ENCODE measurements at places on chromosomes 3 and 15. TPM values are rescaled to one million over a fixed set of nuclear protein-coding genes. Genes with fewer than 3 reads are reported as not detected.

DNA sequence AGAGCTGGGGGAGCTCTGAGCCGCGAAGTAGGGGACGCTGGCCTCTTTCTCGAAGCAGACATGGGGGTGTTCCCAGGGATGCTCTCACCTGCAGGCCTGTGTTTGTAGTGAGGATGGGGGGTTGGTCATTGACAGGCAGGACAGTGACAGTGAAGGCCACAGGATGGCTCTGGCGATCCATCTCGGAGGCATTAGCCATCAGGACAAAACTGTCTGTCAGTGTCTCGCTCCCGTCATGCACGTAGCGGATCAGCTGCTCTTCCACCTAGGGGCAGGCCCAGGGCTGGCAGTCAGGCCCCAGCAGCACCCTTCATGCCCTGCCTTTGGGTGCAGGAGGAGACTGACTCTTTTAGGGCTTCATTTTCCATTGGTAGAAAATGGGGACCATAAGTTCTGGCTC, 28.0 kb downstream of the CSPG4 start:
- H3K4me1 ChIP-seq = peaks cover 9% of the 10 kb centered on the region
- H3K27me3 ChIP-seq = no peaks in the 10 kb centered on the region
- peaks cover 77% of the 10 kb centered on the region for H3K36me3 ChIP-seq
- H3K27ac ChIP-seq = no peak overlapping the region
- no peak overlapping the region for H3K4me3 ChIP-seq
- DNase-seq = no peak

DNA sequence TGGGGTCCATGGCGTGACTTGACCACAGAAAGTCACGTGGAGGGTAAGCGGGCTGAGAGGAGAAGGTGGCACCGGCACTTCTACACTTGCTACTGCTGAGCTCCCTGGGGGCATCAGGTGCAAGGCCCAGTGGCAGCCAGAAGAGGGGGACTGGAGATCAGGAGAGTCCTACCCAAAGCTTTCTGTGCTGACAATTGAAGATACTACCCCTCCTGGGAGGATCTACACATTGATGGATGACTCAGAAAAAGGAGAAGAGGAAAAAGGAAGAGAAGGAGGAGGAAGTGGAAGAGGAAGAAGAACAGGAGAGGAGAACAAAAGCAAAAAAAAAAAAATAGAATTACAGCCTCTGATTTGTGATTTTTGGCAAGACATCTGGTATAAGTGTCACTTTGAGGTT, 41.2 kb downstream of the MYO5C start:
- H3K4me1 ChIP-seq = no peaks in the 10 kb centered on the region
- H3K36me3 ChIP-seq = no peaks in the 10 kb centered on the region
- H3K4me3 ChIP-seq = no peak overlapping the region
- DNase-seq = no peak
- H3K27ac ChIP-seq = no peak overlapping the region
- no peaks in the 10 kb centered on the region for H3K27me3 ChIP-seq

DNA sequence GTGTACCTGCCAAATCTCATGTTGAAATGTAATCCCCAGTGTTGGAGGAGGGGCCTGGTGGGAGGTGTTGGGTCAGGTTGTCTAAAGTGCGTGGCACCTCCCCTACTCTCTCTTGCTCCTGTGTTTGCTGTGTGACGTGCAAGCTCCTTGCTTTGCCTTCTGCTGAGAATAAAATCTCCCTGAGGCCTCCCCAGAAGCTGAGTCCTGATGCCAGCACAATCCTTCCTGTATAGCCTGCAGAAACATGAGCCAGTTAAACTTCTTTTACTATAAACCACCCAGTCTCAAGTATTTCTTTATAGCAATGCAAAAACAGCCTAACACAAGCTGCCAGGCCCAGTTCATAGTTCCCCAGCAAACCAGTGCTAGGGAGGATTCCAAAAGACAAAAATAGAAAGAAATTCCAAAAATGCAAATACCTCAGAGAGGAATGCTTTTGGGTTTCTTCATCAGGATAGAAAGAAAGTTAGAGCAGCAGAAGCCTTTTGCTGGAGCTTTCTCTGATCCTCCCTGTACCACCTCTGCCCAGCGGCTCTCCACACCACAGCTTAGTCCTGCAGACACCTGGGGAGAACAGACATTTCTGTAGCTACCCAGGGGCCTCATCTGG, 25.9 kb upstream of the CDV3 start:
- H3K4me1 ChIP-seq = no peaks in the 10 kb centered on the region
- H3K4me3 ChIP-seq = no peak overlapping the region
- no peak for DNase-seq
- no peaks in the 10 kb centered on the region for H3K27me3 ChIP-seq

Gene FYTTD1
- total RNA-seq = 27.2 TPM

Gene CELSR3
- 1.5 TPM for total RNA-seq

Gene TTLL13
- total RNA-seq = 0.60 TPM

Gene KBTBD13
- total RNA-seq = not detected

Gene POTEB3
- total RNA-seq = not detected

Gene LMAN1L
- not detected for total RNA-seq
